ENCODE measurements at places on chromosomes 7 and 10.

DNA sequence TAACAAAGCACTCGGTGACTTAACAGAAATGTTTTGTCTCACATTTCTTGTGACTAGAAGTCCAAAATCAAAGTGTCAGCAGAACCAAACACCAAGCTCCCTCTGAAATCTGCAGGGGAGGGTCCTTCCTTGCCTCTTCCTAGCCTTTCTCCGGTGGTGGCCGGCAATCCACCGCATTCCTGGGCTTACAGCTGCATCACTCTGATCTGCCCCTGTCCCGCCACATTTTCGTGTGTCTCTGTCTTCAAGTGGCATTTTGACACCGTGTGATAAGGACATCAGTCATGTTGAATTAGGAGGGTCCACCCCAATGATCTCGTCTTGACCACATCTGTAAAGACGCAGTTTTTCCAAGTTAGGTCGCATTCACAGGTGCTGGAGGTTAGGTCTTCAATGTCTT is 30.5 kb upstream of the TOMM7 start:
- no peaks in the 10 kb centered on the region for H3K36me3 ChIP-seq
- H3K4me1 ChIP-seq: peaks cover 8% of the 10 kb centered on the region
- H3K27me3 ChIP-seq: no peaks in the 10 kb centered on the region
- DNase-seq: no peak

GRCh38 chr7:83861876-83862275 is 212.9 kb upstream of the SEMA3E start:
- H3K36me3 ChIP-seq: no peaks in the 10 kb centered on the region
- H3K4me3 ChIP-seq: no peak overlapping the region
- H3K27ac ChIP-seq: no peak overlapping the region
- H3K4me1 ChIP-seq: no peaks in the 10 kb centered on the region
- no peak for DNase-seq

GRCh38 chr10:89278034-89278535 is 23.8 kb upstream of the IFIT2 start:
- no peaks in the 10 kb centered on the region for H3K4me1 ChIP-seq
- H3K27ac ChIP-seq: no peak overlapping the region
- no peak for DNase-seq
- H3K27me3 ChIP-seq: no peaks in the 10 kb centered on the region

DNA sequence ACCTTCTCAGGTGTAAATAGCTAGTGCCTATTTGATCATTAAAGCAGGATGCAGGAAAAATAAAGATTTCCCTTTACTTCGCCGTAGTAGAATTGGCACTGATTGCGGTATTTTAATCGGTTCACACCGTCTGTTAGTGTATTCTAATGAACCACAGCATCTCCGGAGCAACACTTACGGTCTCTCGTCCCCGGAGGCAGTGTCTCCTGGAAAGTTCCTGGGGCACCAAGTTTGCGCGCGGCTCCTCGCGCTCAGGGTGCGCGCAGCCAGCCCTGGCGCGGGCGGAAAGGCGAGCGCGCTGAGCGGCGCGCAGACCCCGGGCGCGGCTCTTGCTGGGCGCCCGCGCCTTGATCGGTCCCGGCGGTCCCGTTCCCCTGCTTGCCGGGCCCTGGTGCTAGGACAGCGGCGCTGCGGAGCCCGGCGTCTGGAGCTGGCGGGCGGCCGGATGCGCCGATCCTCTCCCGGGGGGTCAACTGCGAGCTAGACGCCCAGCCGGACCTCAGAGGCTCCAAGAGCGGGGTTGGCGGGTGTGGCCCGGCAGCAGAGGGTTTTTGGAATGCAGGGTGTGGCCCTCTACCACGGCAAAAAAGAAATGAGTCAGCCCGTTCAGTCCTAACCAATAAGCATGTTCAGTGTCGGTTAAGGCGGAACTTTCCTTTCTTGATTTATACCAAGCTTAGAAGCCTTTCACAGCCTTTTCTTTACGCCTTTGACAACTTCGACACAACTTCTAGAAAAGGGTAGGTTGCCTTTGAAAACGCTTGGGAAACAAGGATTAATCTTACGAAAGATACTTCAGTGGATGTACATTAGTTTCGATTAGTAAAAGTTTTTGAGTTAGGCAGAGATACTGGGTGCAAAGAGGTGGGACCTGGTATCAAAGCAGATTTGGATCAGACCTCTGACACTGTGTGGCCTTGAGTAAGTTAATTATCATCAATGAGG is 166.8 kb upstream of the ASAH2 start:
- no peak for DNase-seq
- H3K4me1 ChIP-seq: peaks cover 4% of the 10 kb centered on the region
- H3K4me3 ChIP-seq: peak overlapping the region; percentile 73
- no peaks in the 10 kb centered on the region for H3K27me3 ChIP-seq
- H3K27ac ChIP-seq: no peak overlapping the region
- H3K36me3 ChIP-seq: no peaks in the 10 kb centered on the region

- H3K36me3 ChIP-seq: no peaks in the 10 kb centered on the region
- no peak overlapping the region for H3K4me3 ChIP-seq
- DNase-seq: no peak
- H3K4me1 ChIP-seq: no peaks in the 10 kb centered on the region
- no peaks in the 10 kb centered on the region for H3K27me3 ChIP-seq
Observed at GRCh38 chr10:105140600-105140999, 499.5 kb downstream of the SORCS3 start.

- H3K4me1 ChIP-seq: no peaks in the 10 kb centered on the region
- H3K36me3 ChIP-seq: no peaks in the 10 kb centered on the region
- no peak overlapping the region for H3K4me3 ChIP-seq
- no peaks in the 10 kb centered on the region for H3K27me3 ChIP-seq
Observed at GRCh38 chr7:157522954-157523353, 186.2 kb downstream of the DNAJB6 start.

DNA sequence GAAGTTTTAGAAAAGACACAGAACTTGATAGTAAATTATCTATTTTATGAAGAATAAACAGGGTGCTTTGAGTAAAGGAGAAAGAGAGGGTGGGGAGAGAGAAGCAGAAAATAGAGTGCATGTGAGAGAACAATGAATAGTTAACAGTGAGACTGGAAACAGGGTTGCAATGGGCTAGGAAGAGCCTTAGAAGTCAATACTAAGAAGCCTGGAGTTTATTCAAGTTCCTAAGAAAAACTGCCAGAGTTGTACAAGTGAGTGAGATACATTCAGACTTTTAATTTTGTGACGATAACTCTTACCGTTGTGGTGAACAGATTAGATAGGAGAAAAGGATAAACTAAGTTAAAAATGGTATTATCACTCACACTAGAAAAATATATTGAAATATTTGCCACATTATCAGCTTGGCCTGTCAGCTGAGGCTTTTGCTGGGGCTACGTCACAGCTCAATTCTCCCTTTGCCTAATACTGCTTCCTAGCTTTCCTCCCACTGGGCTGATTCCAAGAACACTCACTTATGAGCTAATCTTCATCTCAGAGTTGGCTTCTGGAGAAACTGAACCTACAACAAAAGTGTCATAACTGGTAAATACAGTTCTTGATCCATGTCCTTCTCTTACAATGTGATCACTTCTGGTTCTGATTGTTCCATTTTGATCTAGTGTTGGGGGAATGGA is 92.7 kb downstream of the SEMA3D start:
- no peak for DNase-seq
- no peak overlapping the region for H3K27ac ChIP-seq
- H3K27me3 ChIP-seq: no peaks in the 10 kb centered on the region
- no peak overlapping the region for H3K4me3 ChIP-seq
- H3K4me1 ChIP-seq: no peaks in the 10 kb centered on the region
- H3K36me3 ChIP-seq: no peaks in the 10 kb centered on the region
